ENCODE measurements at places on chromosomes 2 and 18.

- DNase-seq, result no peak
These were observed 365.4 kb upstream of the RGPD4 start for GRCh38 chr2:107461301-107461700.

DNA sequence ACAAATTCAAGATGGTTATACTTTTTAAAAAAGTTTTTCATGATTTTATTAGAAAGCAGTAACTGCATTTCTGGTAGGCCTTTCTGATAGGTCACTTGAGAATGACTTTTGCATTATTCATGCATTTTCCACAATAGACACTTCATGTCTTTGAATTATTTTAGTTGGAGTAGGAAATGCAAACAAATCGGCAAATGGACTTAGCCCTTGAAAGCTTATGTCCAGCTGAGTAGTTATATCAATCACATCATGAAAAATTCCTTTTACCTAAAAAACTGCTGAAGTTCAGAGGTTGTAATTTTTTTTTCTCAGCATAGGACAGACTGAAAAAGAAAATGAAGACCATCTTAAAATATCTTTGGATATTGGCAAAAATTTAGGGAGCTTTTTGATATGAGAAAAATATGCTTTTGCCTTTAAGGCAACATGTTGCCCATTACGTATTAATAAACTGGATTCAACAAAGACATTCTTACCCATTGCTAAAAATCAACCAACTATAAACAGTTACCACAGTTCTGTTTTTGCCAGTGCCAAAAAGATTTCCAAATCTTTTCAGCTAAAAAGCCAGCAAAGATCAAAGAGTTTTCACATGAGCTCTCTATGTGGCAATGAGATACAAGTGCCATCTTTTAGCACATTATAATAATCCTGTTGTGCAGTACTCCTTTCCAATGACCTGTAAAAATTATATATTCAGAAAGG lies 45.5 kb upstream of the FRZB start:
- no peak for DNase-seq

DNA sequence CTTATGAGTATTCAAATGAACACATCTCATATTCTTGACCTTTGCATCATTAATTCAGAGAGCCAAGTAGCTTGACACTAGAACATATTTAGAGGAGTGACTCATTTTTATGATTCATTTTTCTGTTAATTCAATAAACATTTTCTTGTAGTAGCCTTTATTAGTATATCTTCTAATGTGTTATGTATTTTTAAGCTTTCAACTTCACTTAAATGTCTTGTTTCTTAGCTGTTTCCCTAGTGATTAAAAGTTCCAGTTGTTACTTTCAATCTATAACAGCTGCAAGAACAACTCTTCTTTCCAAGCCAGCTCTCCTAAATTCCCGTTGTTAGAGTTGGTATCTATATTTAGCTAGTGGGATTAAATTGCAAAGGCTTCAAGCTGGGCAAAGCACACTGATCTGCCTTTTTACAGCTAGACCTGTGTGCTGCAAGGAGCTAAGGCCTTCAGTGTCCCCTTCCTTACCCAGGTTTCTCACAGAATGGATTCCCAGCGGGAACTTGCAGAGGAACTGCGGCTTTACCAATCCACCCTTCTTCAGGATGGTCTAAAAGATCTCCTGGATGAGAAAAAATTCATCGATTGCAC lies at the start of gene KLHL41:
Gene KLHL41, plus strand, starts transcription at position 405 of the 588 bp plus-strand sequence. Its CDS starts 77 bp downstream, at position 482.
- DNase-seq, result no peak

DNA sequence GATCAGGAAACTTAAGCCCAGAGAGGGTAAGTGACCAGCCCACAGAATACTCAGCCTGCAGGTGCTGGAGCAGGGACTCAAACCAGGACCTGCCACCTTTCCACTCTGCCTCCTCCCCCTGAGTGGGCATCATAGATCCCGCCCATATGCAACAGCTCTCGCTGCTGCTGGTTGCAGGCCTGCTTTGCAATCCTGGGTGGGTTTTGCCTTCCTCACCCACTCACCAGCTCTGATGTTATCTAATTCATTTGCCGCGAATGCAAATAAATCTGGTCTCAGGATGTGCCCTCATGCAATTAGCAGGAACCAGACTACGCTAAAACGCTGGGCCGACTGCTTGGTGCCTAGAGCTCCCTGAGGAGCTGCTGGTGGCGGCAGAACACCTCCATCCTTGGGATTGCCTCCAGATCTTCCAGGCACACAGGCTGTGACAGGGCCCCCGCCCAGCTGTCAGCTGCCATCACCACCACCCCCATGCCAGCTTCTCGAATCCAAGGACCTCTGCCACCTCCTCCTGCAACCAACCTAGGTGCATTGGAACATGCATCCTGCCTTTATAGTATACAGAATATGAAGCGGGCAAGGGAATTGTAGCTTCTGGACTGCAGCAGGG lies 28.8 kb downstream of the CNGA3 start:
- no peak for DNase-seq

DNA sequence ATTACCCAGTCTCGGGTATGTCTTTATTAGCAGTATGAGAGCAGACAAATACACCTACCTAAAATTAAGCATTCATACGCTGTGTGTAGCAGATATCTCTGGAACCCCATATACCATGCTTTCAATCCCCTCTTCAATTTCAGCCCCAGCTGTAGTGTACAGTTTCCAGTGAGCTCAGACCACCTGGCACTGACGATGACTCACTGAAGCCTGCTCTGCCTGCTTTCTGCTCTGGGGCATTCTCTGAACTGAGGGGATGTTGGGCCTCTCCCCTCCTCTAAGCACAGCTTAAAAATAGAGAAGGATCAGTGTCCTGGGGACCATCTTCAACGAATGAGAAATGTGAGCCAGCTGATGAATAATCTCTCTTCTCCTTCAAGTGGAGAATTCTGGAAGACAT lies 8.7 kb upstream of the CCL20 start:
- DNase-seq, result no peak

DNA sequence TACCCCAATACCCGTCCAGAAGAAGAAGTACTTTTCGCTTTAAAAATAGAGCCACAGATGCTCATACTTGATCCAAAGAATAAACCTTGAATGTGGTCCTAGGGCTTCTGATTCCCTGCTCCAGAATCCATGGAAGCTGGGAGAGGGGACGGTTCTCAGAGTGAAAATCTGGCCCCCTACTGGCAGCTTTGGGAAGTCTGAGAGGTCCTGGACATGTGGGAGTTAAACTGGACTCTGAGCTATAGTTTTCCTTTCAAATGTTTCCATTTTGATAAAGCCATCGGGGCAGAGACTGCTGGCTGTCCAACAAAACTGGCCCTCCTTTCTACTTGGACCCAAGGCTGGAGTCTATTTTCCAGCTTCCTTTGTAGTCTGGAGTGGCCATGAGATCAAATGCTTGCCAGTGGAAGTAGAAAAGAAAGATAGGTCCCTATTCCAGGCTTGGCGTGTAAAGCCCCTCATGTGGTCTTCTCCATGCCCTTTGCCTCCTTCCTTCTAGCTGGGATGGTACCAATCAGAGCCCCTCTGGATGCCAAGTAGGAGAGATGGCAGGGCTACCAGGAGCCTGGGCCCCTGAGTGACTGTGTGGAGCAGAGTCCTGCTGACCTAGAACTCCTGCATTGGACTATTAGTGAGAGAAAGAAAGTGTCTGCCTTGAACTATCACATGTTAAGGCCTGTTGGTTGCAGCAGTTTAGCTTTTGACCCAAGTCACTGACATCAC lies 37.7 kb upstream of the TBC1D8 start:
- no peak for DNase-seq

GRCh38 chr2:75846683-75847190 lies 136.0 kb upstream of the GCFC2 start:
- DNase-seq, result no peak

DNA sequence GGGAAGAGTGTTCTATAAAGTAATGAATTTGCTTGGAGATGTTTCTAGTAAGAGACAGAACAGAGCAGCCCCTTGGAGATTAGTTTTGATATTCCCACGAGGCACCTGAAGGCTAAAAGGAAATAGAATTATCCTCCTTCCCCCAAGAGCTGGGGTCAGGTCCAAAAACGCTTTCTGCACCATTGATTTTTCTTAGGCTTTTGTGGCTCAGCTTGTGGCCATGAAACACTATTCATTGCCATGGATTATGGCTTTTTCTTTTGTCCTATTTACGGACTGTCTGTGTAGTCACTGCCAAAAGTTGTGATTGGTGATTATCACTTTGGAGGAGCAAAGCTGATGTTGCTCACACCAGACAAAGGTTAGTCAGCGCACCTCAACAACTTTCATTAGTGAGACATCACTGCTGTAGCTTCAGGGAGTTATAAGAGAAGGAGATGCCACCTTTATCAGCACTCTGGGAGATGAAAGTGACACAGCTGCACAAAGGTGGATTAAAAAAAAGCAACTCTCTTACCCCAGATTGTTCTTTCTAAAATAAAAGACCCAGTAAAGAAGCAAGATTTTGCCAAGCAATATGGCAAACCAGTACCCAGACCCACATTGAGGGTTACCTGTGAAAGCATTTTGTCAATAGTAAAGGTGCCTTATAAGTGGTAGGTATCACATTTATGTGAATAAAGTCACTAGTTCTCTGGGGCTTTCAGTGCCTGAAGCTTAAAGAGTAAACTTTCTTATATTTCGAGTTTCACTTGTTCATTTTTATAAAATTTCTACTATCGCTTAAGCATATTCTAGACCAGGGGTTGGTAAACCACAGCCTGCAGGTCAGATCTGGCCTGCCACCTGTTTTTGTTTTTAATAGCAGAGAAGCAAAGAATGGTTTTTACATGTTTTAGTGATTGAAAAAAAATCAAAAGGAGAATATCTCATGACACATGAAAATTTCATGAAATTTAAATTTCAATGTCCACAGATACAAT lies 10.6 kb downstream of the CXCR4 start:
- DNase-seq, result no peak

DNA sequence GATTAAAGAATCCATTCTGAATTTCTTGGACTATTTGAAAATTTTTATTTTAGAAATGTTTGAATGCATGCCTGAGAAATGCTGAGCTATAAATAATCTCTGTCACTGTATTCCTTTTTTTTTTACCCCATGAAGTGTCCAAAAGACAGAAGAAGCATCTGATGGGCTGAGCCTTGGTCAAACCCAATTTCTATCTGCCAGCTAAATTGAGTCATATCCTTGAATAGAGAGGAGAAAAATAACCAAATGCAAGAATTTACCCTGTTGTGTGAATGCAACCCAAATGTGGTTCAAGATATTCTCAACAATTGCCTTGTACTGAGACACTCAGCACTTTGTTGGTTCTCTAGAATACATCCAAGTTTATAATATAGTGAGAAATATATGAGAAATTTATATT lies 223.5 kb downstream of the UBE2E3 start:
- DNase-seq, result no peak

DNA sequence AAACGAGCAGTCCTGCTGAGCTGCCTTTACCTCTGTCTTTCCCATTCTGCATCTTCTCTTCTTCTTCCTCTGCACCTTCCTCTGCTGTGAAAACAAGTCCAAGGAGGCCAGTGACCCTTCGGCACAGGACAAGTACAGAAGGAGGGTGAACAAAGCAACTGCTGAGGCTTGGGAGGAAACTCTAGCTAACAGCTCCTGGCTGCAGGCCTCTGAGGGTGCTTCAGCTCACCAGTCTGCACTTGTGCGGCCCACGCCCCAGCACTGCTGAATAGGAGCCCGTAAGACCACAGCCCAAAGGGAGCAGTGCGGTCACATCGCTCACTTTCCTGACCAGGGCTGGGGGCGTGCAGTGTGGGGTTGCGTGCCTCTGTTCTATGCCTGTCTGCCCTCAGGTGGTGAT lies 42.1 kb upstream of the DNMT3A start:
- no peak for DNase-seq

DNA sequence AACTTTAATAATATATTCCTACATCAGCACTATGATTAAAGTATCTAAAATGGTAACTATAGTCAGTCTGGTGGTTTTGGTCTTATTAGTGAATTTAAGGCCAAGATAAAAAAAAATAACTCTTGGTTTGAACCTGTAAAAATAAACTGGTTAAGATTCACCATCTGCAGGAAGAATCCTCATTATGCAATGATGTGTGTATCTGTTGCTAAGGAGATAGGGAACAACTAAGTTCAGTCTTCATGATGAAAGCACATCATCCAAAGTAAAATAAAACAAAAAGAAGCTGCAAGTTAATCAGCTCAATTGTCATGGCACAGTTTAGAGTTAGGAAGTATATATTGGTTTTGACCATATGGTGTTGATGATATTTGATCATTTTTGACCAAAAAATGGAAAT lies 466.0 kb downstream of the NYAP2 start:
- no peak for DNase-seq

- no peak for DNase-seq
These were observed 122.9 kb downstream of the GLI2 start for GRCh38 chr2:120858361-120859106.

GRCh38 chr2:43269706-43270105 lies 43.3 kb upstream of the ZFP36L2 start:
- no peak for DNase-seq

DNA sequence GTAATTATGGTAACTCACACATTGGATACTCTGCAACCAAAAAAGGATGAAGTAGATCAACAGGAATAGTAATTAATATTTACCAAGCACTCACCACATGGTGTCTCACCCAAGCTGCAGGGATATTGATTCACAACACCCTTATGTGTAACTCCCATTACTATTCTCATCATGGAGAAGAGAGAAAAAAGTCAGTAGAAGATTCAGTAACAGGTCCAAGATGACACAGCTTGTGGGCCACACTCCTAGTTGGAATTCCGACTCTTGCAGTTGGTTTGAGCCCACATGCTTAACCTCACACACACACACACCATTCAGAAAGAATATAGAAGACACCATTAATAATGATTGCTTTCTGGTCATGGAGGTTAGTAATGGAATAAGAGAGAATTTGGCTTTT lies 1.7 kb upstream of the MLPH start:
- DNase-seq, result no peak

DNA sequence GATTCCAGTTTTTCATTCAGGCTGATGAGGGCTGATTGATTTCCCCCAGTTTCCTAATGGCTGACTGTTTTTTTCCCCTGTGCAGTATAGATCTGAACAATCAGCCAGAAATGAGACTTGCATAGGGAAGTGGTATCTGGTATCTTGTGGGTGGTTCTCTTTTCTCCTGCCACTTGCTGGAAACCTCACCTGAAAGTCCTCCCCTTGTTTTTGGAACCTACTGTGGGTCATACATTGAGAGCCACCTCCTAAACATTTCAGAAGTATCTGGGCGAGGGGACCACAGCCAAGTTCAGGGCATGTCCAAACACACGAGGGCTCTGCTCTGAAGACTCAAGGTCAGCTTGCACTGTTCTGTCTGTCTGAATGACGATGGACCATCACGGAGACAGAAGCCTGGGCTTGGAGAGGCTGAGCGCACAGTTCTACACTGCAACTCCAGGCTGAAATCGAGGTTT lies 19.3 kb downstream of the ALPK2 start:
- no peak for DNase-seq

- DNase-seq, result no peak
These were observed 161.5 kb upstream of the NT5C1B start for GRCh38 chr2:18750672-18751554.

- no peak for DNase-seq
These were observed 5.7 kb downstream of the CTDP1 start for GRCh38 chr18:79685281-79685680.

- DNase-seq, result no peak
These were observed 49.5 kb downstream of the EPAS1 start for GRCh38 chr2:46346719-46347118.

DNA sequence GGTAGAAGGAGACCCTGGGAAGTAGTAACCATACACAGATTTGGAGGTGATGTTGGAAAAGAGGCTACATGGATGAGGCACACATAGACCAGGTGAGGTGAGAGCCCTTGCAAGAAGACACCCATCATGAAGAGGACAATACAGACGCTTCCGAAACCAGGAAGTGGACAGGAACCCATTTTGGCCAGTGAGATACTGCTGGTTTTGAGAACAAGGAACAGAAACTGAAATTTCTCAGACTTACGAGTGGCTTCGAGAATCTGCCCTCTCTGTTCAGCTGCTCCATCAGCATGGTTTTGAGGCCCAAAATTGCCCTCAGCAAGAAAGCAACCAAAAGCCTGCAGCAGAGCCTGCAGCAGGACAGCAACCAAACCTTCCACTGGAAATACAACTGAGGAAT lies 479.1 kb upstream of the NRXN1 start:
- no peak for DNase-seq

Data from esophagus squamous epithelium (tissue), 5 donors.